ENCODE measurements at places on chromosomes 5 and 9.

DNA sequence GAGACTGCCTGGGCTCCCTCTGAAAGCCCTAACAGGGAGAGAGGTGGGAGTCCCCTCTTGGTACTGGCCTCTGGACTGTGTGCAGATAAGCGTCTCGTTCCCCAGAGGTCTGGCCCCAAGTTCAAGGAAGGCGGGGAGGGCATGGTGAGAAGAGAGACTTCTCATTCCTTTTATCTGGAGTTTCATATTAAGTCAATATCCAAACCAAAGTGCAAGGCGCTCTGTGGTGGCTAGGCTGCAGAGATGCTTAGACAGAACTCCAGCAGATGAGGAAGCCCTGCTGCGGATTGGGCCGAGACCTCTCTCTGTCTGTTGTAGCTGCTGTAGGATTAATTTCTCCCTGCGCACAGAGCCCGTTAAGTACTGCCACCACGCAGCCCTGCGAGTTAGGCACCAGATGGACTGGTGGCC, 16.0 kb downstream of the MVB12B start:
- no peak for DNase-seq

GRCh38 chr5:148855249-148856008, 29.0 kb downstream of the ADRB2 start:
- DNase-seq = peak; percentile 37

GRCh38 chr5:157354800-157355199, 88.9 kb downstream of the CYFIP2 start:
- DNase-seq = no peak

GRCh38 chr5:143569213-143569701, 165.8 kb upstream of the NR3C1 start:
- no peak for DNase-seq

- no peak for DNase-seq
These were observed 40.3 kb upstream of the CDKN2B start for GRCh38 chr9:22049411-22049810.

DNA sequence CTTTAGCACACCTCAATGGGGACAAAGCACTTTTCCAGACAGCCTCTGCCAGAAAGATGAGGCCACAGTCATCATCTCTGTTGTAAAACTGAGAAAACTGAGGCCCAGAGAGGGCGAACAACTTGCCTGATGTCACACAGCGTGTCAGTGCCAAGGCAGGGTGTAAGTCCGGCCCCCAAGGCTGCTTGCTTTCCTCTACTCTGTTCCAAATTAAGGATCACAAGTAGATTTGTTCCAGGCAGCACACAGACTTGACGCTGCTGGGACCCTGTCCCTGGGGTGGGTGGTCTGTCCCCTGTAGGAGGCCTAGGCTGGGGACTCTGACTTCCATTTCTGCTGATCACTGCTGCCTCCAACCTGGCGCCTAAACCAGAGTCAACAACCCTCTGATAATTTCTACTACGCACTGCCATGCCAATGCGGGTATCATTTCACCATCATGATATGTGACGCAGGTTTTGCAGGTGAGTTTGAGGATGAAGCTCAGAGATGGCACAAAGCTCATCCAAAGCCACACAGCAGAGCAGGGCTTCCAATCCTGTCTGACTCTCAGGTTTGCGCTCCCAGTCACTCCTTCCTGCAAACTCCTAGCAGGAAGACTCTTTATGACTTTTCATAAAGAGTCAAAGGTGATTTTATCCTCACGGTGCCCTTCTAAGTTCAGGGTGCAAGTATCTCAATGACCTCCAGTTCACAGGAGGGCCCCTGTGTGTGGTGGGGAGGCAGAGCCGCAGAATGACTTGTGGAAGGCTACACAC, 13.5 kb upstream of the RALGDS start:
- DNase-seq = no peak

DNA sequence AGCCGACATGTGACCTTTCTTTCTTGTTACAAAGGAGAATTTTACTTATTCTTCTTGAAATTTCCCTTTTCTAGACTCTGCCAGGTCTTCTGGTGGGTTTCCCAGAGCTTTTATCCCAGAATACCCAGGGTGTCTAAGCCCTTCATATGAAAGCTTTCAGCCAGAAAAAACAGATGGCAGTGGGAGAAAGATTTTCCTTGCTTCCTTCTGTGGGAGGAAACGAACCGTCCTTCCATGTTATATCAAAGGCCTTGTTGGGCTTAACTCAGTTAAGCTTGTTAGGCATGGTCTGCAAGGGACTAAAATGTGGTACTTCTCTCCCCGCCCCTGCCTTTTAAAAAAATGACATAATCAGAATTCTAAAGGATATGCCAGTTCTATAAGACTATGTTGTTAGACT, 47.5 kb downstream of the SPATA31D1 start:
- DNase-seq = no peak

GRCh38 chr5:150377964-150378694, 20.6 kb downstream of the TCOF1 start:
- DNase-seq = peak; percentile 56

GRCh38 chr5:32600054-32600622, 14.8 kb downstream of the SUB1 start:
- peak; percentile 52 for DNase-seq

DNA sequence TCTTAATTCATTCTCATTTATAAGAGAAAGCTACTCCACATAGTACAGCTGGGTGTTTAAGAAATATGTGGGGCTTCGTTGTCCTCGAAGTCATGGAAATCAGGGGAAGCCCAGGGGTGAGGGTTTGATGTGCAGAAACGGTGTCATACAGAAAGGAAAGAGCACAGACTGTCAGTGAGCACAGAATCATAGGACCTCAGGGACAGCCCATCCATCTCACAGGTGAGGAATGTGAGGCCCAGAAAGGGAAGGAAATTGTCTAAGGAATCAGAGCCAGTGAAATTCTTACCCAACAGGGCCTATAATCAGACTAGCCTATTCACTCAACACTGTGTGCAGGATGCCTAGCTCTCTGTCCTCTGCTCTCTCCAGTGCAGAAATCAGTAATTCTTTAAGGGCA, 535.6 kb downstream of the SPOCK1 start:
- no peak for DNase-seq

DNA sequence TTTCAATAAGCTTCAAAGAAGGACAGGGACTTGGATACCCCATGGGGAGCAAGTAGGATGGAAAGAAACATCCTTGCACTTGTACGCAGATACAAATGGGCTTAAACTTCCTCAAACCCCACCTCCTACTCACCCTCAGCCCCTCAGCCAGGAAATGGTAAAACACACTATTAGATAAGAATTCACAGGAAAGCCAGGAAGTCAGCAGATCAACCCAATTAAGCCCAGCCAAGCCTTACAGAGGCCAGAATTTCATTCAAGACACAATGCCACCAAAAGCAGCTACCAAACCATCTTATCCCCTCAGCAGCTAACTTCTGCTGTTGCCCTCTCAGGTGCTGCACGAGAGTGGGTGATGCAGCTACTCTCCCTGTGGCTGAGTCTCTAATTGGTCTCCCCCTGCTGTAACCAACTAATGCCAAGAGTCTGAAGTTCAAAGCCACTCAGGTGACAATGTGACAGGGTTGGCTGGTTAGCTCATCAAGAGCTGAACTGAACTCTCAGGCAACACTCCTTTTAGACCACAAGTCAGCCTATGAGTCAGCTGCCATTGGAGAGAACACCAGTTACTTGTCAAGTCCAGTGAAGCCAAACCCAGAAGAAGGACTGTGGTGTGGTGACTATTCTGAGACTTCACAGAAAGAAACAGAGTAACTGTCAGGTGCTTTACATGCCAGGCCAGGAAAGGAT, 201.9 kb downstream of the ZNF608 start:
- no peak for DNase-seq

- DNase-seq = no peak
These were observed 105.5 kb downstream of the FEM1C start for GRCh38 chr5:115439042-115439441.

DNA sequence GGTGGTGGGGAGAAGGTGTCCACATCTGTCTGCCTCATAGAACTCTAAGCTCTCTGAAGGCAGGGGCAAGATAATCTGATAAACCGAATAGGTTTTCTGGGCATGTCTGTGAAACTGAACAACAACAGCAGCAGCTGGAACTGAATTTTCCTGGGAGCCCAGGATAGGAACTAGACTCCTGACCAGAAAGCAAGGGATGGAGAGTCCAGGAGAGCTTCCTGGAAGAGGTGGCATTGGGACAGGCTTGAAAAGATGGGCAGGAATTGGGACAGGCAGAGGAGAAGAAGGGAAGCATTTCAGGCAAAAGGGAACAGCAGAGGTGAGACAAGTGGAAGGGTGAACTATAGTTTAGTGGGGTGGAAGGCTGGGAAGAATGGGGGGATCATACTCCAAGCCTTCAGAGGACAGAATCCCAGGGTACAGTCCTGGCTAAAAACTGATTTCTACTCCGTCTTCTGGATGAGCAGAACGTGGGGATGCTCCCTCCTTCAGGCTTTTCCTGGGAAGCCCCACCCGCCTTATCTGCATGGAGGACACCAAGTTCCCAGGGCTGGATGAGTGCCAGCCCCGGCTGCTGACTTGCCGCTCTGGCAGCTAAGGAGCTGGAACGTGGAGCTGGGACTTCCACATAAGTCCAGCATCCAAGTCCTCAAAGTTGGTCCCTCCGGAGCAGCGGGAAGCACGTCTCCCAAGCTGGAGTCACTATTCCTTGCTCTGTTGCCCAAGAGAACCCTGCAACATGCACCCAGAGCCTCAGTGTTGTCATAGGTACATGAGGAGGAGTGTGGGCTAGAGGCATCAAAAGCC, 13.9 kb upstream of the KIF12 start:
- no peak for DNase-seq

- no peak for DNase-seq
These were observed 24.5 kb upstream of the SELENOP start for GRCh38 chr5:42836070-42836769.

DNA sequence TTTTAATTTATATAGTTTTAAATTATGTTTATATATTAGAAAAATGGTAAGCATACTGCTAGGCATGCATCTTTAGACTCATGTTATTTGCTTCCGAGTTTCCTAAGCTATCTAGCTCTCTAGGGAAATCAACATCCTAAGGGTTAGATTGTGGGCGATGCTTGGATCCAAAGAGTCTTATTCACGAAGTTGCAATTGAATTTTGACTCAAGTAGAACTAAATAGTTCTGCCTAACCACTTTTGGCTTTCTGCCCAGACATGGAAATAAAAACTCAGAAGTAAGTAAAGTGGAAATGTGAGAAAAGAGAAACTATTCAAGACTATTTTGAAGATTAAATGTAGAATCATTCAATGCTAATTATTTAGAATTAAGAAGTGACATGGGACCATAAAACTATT, 440.4 kb downstream of the CDH18 start:
- no peak for DNase-seq

GRCh38 chr5:15256485-15256884, 243.5 kb upstream of the FBXL7 start:
- no peak for DNase-seq

GRCh38 chr9:132698989-132699388, 28.7 kb downstream of the GTF3C4 start:
- no peak for DNase-seq

All from MG63 (cell line).